Hematopoietic multipotent progenitor cell (in vitro differentiated cells): ENCODE measurements at places on chromosomes 7 and 10.

GRCh38 chr7:110861163-110861562 lies 229.8 kb upstream of the LRRN3 start:
- DNase-seq = no peak

DNA sequence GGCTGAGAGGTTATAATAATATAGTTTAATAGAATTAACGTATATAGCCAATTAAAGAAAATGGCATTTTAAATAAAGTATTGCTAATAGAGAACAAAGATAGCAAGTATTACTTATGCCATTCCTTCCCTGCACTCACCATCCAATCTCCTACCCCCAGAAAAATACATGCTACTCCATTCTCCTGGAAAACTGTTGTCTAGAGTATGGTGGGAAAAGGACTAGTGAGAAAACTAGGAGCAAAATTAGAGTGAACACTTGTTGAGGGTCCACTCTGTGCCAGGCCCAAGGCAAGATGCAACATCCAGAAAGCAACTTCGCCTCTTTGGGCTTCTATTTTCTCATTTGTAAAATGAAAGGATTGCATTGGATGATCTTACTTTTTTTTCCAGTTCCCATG lies 149.1 kb downstream of the CPED1 start:
- no peak for DNase-seq

DNA sequence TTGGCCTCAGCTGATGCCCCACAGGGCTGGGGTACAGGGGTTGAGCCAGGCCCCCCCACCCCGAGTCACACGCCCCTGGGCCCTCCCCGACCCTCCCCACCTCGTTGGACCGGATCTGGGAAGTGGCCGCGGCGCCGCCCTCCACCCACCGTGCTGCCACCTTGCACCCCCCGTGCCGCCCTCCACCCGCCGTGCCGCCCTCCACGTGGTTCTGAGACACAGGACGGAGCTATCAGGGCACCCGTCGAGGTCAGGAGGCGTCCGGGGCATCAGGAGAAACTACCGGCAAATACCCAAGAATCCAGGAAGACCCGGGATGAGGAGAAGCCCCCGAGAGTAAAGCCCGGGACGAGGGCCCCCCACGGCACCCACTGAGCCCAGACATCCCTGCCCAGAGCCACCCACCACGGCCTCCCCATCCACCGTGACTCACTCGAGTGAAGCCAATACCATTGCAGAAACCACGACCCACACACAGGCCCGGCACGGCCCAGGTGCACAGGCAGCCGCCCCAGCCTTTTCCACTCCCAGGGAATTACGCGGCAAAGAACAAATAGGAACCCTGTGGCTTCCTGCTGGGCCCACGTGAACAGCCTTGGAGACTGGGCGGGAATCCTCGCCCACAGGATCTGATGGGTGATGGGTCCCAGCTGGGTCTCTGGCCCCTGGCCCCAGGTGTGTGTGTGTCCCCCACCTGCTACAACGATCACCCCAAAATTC lies 34.0 kb downstream of the ADAP1 start:
- no peak for DNase-seq

DNA sequence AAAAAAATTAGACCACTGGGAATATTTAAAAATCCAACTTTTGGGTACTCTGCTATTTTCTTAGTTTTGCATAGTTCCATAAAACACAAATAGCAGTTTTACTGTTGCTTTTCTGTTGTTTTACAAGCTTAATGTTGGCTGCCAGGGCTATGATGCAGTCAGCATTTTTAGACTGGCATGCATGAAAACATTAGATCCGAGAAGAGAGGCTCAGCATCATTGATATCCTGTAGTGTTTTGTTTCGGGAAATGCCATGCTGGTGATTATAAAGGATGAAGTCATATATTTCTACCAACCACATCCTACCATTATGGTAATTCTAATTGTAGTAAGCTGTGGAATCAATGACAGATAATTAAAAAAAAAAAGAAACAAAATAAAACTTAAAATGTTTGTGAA lies 104.6 kb downstream of the MBL2 start:
- no peak for DNase-seq

DNA sequence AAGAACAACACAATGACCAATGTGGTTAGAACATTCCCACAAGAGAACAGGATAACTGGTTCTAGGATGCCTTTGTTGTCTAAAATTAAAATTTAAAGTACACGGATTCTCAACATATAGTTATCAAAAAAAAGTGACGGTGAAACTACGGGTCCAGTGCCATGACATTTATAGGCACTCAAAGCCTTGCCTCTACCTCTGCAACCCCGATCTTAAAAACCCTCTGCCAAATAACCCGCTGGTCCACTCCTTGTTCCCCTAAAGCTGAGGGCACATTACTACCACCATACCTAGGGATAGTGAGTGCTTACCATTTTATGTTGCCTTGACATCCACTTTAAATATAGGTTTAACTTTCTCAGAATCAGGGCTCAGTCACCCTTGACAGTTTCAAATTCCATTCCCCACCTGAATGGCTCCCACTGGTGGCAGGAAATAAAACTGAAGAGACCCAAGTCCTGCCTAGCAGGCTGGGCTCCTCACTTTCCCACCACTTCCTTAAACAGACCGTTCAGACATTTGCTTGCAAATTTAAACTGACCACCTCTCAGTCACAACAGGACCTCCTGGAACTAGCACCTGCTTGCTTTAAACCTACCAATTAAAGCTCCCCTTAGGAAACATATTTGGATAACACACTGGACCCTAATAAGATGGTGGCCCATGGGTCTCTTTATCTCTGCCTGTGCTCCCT lies 169.9 kb upstream of the ASAH2 start:
- peak; percentile 73 for DNase-seq

- DNase-seq = no peak
Measured at GRCh38 chr7:30249316-30249715, 35.1 kb upstream of the ZNRF2 start.

- peak; percentile 44 for DNase-seq
Measured at GRCh38 chr7:38171623-38172391, 6.2 kb upstream of the STARD3NL start.

DNA sequence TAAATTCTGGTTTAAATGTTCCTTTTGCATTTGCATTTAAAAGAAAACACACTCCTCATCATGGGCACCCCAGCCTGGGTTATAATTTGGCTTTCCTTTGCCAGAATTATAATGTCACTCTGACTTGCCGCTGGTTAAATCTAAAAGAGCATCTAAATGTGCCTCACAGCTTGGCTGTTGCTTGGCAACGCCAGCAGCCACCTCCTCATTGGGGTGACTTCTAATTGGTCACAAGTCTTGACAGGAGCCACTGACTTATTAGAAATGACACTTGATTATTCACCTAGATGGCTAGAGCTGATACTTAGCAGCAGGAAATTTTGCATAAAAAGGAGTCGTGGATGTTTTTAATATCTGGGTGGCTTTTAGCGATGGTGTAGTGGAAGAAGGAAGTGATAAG lies 114.3 kb downstream of the TBXAS1 start:
- DNase-seq = no peak
